Astrocyte (in vitro differentiated cells and primary cell): ENCODE measurements at places on chromosomes 12 and 14. TPM values are rescaled to one million over a fixed set of nuclear protein-coding genes. Genes with fewer than 3 reads are reported as not detected.
A peak's percentile ranks its signal among the peaks of the same experiment; 100 is the strongest.

Gene GDF3
- total RNA-seq, result not detected in 2 replicates

DNA sequence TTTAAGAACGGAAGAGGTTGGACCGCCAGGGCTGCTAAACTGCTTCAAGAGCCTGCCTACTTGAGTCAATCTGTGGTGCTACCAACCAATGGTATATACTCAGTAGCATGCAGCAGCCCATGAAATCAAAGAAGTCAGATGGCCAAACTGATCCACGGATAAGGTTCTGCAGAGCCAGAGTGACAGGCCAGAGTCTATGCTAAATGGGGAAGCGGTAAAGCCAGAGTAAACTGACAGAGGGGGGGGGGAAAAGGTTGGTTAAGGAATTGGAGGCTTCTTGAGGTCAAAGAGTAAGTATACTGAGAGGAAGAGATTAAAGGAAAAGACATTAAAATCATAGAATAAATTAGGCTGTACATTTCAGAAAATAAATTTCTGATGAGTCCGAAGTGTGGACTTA, 15.4 kb upstream of the SLC6A13 start:
- no peak for DNase-seq
- H3K4me3 ChIP-seq, result no peak overlapping the region
- no peaks in the 10 kb centered on the region for H3K27me3 ChIP-seq
- peaks cover 6% of the 10 kb centered on the region for H3K36me3 ChIP-seq
- no peak overlapping the region for H3K27ac ChIP-seq
- no peaks in the 10 kb centered on the region for H3K4me1 ChIP-seq

DNA sequence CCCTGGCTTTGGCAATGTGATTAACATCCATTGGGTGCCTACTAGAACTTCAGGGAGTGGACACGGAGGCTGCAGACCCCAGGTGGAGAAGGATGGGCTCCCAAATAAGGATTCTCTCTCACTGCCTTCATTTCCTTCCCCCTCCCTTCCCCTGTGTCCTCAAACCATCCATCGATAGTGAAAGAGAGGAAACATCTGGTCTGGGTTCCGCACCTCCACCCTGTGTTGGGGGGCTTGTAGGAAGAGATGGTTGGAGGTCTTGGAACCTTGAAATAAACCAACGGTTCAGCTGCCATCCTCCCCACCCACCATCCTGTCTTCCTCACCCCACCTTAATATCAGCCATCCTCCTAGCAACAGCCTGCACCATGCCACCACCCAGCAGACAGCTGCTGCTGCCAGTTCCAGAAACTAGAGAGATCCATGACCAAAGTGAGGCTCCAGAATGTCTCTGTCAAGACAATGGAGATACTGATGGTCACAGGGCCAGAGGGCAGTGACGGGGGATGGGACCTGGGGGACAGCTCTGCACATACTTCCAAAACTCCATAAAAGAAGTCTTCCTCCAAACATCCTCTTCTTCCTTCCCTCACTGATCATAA, 153.1 kb upstream of the CCND2 start:
- H3K4me3 ChIP-seq, result no peak overlapping the region
- H3K27me3 ChIP-seq, result no peaks in the 10 kb centered on the region
- peaks cover 24% of the 10 kb centered on the region for H3K4me1 ChIP-seq
- H3K36me3 ChIP-seq, result no peaks in the 10 kb centered on the region
- H3K27ac ChIP-seq, result no peak overlapping the region

Gene CACNA2D4
- 0.09 and 0.26 TPM in 2 replicates for total RNA-seq

Gene RERG
- total RNA-seq, result 0.14 TPM in 1 of 2 replicates, not detected in the other

DNA sequence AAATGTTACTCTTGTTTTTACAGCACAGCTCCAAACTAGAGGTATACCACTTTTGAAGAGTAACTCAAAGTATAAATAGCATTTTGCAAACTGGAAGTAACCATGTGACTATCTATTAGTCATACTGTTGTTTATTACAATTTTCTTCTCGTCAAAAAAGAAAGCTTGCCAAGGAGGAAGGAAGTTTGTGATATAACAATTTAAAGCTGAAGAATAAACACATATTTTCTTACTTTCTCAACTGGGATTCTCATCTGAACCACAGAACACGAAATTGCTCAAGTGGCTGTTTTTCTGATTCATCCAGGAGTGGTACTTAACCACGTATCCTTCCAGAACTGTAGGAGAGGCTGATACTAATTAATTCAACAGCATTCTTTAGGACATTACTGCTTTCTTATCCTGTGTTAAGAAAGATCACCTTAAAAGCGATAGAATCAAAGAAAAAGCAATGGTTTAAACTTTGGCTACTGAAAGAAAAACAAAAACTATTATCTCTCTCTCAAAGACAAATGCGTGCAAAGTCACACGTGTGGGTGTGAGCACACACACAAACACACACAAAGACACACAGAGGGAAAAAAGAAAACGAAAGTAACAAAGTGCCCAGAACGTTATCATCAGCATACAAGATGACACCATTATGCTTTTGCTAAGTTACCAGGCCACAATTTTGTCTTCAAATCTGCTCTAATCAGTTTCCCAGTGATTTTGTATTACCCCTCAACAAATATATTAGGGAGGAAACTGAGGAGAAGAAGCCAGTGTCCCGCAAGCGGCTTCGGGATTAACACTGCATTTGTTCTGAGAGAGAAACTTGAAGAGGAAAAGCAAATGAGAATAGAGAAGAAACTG, at the start of gene CLEC2B:
CLEC2B (minus strand) TSS at position 48 of the 855 bp plus-strand sequence.
- H3K4me3 ChIP-seq, result peak within 1 kb of the TSS; percentile 60
- H3K36me3 ChIP-seq, result no peaks in the 10 kb centered on the region
- DNase-seq, result peak; percentile 76

Gene OR4E2
- not detected in 2 replicates for total RNA-seq

Gene EIF2S3B
- 5.4 and 6.0 TPM in 2 replicates for total RNA-seq

- H3K4me3 ChIP-seq, result no peak overlapping the region
- H3K27ac ChIP-seq, result no peak overlapping the region
- no peaks in the 10 kb centered on the region for H3K36me3 ChIP-seq
- no peaks in the 10 kb centered on the region for H3K27me3 ChIP-seq
These were observed 23.8 kb upstream of the GALNT9 start for GRCh38 chr12:132352896-132353800.

GRCh38 chr12:101015044-101015443, 195.0 kb downstream of the SLC5A8 start:
- H3K27ac ChIP-seq, result no peak overlapping the region
- H3K4me1 ChIP-seq, result peaks cover 26% of the 10 kb centered on the region
- H3K4me3 ChIP-seq, result no peak overlapping the region

DNA sequence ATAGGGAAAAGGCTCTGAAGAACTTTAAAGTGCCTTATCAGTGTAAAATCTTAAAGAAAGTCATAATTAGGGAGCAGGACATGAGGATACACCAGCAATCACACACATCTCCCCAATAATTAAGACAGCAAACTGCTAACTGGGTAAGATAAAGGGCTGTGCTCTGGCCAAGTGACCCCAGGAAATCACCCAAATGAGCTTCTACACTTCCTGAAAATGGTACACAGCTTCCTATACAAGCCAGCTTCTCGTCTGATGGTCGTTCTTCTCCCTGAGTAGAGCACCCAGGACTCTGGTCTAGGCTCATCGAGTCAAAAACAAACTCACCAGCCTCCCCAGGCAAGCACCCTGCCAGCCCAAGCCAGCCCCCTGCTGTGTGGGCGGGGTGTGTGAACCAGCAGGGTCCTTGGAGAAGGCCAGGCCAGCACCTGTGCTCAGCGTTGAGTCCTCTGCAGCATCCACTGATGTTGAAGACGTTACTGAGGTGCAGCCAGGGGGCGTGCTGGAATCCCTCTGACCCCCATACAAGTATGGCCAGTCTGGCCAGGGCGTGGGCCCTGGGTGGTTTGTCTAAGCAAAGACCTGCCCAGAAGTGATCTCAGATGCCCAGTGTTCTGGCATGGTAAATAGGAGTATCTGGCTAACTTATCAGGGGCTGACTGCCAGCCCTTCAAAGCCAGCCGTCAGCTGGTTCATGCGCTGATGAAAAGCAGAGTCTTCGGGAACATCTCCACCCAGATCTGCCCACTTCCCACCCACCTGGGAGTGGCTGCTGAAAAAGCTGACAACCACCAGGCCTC, 41.4 kb downstream of the ACTN1 start:
- peaks cover 23% of the 10 kb centered on the region for H3K36me3 ChIP-seq
- H3K4me1 ChIP-seq, result peaks cover 78% of the 10 kb centered on the region
- H3K27me3 ChIP-seq, result no peaks in the 10 kb centered on the region
- DNase-seq, result no peak
- H3K4me3 ChIP-seq, result no peak overlapping the region
- H3K27ac ChIP-seq, result peak overlapping the region; percentile 91

Gene SFSWAP
- total RNA-seq, result 32.8 and 35.7 TPM in 2 replicates

DNA sequence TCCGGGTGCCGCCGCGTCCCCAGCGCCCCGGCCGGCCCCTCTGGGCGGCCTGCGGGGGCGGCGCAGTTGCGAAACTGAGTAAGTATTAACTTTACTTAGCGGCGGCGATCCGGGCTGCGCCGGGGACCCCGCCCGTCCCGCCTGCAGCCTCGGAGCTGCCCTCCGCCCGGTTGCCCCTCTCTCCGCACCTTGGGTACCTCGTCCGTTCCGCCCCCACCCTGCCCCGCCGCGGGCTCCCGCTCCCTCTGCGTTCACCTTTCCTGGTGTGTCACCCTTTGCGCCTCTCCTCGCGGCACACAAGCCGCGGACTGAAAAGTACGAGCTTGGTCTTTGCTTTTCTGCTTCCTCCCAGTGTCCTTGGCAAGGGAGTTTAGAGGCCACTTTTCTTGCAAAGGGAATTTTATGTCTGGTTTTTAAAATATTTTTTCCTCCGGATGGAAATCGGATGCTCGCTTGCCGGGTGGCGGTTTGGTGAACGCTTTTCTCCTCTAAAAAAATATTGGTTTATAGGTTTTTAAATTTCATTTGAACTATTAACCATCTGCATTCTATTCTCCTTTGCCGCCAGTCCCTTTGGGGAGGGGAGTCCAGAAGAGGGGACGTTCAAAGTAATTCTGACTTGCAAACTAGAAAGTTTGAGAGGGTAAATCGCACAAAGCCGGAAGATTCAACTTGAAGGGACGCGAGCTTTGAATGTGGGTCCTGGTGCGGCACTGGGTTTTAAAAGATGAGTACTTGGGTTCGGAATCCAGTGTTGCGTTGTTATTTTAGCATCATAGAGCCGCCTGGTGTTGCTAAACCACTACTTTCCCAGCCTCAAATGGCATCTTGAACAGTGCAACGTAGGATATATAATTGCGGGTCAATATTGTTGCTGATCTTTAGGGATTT, 834 bp downstream of the RASSF8 start:
- peaks cover 9% of the 10 kb centered on the region for H3K4me1 ChIP-seq
- DNase-seq, result peak; percentile 79
- H3K36me3 ChIP-seq, result no peaks in the 10 kb centered on the region
- no peaks in the 10 kb centered on the region for H3K27me3 ChIP-seq

GRCh38 chr14:24280797-24281460, 9.5 kb upstream of the RABGGTA start:
- no peak for DNase-seq
- H3K27me3 ChIP-seq, result no peaks in the 10 kb centered on the region

DNA sequence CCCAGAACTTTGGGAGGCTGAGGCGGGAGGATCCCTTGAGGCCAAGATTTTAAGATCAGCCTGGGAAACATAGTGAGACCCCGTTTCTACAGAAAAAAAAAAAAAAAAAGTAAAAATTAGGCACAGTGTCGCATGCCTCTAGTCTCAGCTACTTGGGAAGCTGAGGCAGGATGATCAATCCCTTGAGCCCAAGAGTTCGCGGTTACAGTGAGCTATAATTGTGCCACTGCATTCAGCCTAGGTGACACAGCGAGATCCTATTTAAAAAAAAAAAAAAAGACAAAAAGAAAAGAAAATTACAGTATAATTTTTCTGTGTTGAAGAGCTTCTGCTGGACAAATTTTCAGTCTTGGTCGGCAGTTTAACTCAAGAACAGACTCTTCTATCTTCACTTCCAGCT, 133.9 kb upstream of the FGD4 start:
- H3K27me3 ChIP-seq, result no peaks in the 10 kb centered on the region
- H3K4me1 ChIP-seq, result no peaks in the 10 kb centered on the region
- H3K4me3 ChIP-seq, result no peak overlapping the region
- H3K36me3 ChIP-seq, result no peaks in the 10 kb centered on the region

DNA sequence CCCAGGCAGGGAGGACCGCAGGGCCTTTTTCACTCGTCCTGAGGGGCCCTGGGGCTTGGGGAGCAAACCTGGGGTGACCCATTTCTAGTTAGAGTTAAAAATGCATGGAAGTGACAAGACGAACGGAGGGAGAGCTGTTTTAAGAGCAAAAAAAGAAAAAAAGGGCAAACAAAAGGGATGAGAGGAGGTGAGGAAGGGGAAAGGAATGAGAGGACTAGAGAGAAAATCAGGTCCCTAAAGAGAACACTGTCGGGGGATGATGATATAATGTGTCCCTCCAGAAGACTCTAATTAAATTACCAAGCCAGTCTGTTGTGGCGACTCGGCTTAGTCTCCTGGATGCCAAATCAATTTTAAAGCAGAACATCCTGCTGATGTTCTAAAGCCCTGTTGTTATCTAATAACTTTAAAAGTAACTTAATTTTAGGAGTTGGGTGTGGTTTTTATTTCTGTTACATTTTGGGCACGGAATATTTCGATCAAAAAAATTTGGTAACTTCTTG, 1.1 kb downstream of the ANO6 start:
- peak overlapping the region; percentile 91 for H3K4me3 ChIP-seq
- H3K4me1 ChIP-seq, result peaks cover 11% of the 10 kb centered on the region
- DNase-seq, result no peak
- H3K36me3 ChIP-seq, result no peaks in the 10 kb centered on the region
- H3K27ac ChIP-seq, result peak overlapping the region; percentile 91

Gene CATSPERB
- 0.11 TPM in 1 of 2 replicates, not detected in the other for total RNA-seq

Gene TSPAN19
- not detected in 2 replicates for total RNA-seq

DNA sequence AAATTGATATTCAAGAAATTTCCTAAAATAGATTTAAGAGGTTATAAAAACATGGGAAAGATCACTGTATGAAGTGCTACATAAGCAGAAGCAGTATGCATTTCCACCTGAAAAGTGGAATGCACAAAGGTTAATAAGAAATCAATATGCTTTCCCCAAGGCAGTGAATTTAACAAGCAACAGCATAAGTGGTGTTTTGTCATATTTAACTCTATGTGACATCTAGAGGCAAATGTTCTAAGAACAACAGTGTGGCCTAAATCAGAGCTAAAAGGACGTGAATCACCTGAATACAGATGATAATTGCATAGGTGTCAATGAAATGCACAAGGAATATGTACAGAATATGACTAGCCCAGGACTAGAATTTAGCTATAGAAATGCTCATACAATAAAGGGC, 49.5 kb downstream of the SLC2A13 start:
- H3K4me3 ChIP-seq, result no peak overlapping the region
- H3K4me1 ChIP-seq, result peaks cover 5% of the 10 kb centered on the region
- no peaks in the 10 kb centered on the region for H3K27me3 ChIP-seq

- no peaks in the 10 kb centered on the region for H3K36me3 ChIP-seq
- peak; percentile 17 for DNase-seq
- peaks cover 19% of the 10 kb centered on the region for H3K4me1 ChIP-seq
- H3K27ac ChIP-seq, result no peak overlapping the region
- H3K4me3 ChIP-seq, result peak overlapping the region; percentile 46
- peaks cover 2% of the 10 kb centered on the region for H3K27me3 ChIP-seq
These were observed 1.7 kb downstream of the ANGEL1 start for GRCh38 chr14:76810953-76811400.

Gene NINJ2
- total RNA-seq, result not detected in 2 replicates
